ENCODE measurements at places on chromosomes 1 and 21. TPM values are rescaled to one million over a fixed set of nuclear protein-coding genes. Genes with fewer than 3 reads are reported as not detected.

GRCh38 chr1:2209400-2210083 is 15.0 kb upstream of the FAAP20 start:
- DNase-seq, result no peak

GRCh38 chr1:156471496-156472490 is 28.8 kb downstream of the MEF2D start:
- DNase-seq, result peak; percentile 98

DNA sequence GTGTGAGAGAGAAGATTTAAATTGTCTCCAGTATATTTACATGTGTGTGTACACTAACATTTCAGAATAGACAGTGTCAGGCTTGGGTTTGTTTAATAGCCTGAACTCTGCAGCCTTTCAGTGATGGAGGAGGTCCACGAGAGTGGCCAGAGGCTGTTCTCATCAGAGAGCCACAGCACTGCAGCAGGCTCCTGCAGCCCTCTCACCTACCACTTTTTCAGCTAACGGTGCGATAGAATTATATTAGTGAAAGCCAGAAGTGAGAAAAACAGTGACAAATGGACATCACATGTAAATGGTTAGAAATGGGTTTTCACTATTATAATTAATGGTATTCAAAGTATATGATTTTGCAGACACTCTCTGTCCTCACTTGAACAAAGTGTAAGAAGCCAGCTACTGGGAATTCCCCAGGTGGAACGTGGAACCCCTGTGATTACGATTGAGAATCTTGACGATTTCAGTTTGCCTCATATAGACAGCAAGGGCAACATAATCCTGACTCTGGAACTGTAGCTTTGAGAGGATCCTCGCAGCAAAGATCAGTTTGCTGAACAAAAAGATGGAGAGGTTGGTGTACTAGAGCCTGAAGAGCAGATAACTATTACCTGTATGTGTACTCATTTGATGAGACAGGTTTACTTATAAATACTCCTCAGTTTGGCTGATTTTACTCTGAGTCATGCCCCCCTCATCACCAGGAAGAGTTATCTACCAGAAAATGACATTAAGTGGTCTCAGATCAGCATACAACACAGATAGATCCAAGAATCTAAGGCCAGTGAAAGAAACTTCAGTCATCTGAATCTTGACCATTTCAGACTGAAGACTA is 31.4 kb downstream of the IFI16 start:
- no peak for DNase-seq

- no peak for DNase-seq
Observed at GRCh38 chr1:119896303-119896702, at the start of gene ADAM30. Gene ADAM30, minus strand, starts transcription at chr1:119896515. Its CDS starts 179 bp downstream, at chr1:119896336.

GRCh38 chr1:185016880-185017279 is 28.5 kb upstream of the RNF2 start:
- DNase-seq, result peak; percentile 33

DNA sequence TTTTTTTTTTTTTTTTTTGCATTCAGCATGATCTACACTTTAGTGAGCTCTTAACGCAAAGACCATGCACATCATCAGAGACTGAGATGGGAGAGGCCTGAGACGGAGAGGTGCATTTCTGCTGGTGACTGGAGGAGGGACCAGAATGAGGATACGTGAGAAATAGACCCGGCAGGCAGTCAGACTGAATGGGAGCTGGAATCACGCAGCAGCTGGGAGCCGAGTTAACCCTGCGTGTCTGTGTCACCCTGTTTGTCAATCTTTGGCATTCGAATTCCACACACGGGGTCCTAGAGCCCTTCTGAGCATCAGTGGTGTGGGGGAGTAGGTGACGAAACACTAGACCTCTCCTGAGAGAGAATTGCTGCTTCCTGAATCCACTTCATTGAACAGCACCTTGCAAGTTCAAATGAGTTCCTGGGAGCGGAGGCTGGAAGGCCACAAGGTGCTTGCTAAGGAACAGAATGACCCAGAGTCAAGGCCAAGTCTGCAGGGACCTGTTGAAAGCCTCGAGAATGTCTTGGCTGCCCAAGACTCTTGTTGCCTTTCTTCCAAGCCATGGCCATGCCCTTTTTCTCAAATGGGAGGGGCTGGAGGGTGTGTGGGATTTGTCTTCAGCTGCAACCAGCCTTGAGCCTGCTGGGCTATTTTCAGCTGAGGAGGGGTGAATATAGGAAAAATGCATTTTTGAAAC is 123.3 kb downstream of the CNIH3 start:
- DNase-seq, result no peak

GRCh38 chr1:36350659-36351226 is 27.3 kb upstream of the EVA1B start:
- DNase-seq, result peak; percentile 85

DNA sequence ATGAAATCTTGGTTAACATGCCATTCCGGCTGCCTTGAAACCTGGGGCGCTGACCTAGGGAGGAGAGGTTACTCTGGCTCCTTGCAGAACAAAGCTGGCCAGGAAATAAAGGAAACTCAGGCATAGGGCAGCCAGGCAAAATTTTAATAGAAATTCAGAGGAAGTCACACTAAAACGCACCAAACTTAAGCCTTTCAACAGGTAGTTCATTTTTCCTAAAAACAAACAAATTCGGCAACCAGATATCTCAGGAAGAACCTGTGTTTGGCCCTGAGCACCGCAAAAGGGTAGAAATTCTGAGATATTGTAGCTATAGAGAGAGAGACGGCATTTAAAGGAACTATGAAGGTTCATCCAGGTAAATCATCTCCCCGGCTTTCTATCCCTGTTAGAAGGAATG is 13.1 kb downstream of the LYST start:
- DNase-seq, result no peak

GJB4 gene
- not detected for total RNA-seq

LPAR3 gene
- total RNA-seq, result 13.0 TPM
